Bone marrow (tissue), 2 donors: ENCODE measurements at places on chromosomes 16 and 17.

- DNase-seq, result no peak
These were observed 177.9 kb upstream of the HSBP1 start for GRCh38 chr16:83629836-83630235.

GRCh38 chr17:71316176-71316897 is 804.5 kb upstream of the SOX9 start:
- DNase-seq, result no peak

DNA sequence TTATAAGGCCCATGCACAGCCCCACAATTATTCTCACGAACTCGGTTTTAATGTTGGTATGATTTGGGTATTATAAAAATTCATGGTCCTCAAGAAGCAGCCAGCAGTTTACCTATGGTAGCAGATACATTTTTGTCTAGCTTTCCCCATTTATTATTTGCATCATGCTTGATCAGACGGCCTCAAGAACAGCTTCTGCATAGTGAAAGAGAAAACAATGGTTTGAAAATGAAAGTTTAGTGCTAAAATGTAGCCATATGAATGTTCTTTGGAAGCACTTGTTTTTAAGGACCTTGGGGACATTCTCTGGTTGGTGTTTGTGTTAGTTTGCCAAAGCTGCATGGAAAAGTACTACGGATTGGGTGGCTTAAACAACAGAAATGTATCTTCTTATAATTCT is 72.4 kb upstream of the CPHXL start:
- DNase-seq, result no peak

- no peak for DNase-seq
These were observed 45.1 kb downstream of the RGS9 start for GRCh38 chr17:65182233-65182632.

DNA sequence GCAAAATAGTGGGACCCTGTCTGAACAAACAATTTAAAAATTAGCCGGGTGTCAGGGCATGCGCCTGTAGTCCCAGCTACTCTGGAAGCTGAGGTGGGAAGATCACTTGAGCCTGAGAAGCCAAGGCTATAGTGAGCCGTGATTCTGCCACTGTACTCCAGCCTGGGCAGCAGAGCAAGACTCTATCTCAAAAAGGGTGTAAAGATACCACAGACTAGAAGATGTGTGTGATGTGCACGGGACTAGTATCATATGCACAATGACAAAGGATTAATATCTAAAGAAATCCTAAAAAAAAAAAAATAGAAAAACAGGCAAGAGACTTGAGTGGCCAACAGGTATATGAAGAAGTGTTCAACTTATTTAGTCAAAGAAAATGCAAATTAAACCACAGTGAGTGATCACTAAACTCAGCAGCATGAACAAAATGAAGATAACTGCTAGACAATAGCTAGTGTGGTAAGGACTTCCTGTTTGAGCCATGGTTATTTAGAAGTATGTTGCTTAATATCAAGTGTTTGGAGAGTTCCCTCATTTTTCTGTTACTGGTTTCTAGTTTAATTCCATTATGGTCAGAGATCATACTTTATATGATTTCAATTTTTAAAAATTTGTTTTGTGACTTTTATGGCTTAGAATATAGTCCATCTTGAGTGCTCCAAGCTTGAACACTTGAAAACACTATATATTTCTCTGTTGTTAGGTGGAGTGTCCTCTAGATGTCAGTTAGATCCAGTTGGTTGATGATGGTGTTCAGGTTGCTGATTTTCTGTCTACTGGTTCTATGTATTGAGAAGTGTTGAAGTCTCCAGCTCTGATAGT is 14.7 kb upstream of the SLX4 start:
- no peak for DNase-seq

GRCh38 chr16:68526143-68526781 is 12.8 kb upstream of the ZFP90 start:
- no peak for DNase-seq

GRCh38 chr16:27698266-27698665 is 148.3 kb downstream of the KATNIP start:
- DNase-seq, result no peak

DNA sequence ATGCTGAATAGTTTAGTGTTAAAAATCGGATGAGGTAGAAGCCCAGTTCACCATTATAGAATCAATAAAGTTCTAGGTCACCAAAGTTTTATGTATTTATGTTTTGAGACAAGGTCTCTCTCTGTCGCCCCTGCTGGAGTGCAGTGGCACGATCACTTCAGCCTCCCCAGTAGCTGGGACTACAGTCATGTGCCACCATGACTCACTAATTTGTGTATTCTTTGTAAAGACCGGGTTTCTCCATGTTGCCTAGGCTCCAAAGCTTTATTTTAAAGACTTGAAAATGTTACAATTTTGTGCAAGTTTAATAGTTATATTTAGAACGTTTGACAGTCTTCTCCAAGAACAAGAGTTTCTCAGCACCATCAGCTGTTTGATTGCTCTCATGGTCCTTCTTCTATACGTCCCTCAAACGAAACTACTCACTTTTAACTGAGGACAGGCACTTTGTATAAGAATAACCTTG is 32.1 kb downstream of the NDE1 start:
- no peak for DNase-seq

DNA sequence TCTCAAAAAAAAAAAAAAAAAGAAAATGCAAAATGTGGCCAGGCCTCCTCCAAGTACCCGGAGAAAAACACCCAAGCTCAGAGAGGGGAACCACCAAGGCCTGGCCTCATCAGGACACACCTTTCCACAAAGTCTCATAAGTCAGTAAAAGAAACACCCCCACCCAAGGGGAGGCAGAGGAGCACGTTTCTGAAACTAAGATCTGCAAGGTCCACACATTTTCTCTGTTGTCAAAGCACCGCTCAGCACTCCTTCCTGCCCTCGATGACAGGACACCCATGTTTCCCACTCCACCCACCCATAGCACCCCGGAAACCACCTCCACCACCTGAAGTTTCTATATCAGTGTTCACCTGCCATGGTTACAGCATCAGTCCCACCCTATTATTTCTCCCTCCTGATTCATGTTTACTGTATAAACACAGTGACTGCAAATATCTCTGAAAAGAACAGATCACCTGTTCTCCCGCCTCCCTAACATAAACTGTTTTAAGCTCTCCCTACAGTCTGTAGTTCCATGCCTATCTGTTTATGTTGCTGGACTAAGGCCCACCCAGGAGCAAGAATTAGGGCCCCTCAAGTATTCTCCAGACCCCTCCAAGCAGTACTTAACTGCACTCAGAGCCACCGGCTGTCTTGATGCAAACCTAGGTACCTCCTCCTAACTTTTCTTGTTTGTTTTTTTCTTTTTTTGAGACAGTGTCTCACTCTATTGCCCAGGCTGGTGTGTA is 2.0 kb downstream of the CORO7 start:
- DNase-seq, result no peak

DNA sequence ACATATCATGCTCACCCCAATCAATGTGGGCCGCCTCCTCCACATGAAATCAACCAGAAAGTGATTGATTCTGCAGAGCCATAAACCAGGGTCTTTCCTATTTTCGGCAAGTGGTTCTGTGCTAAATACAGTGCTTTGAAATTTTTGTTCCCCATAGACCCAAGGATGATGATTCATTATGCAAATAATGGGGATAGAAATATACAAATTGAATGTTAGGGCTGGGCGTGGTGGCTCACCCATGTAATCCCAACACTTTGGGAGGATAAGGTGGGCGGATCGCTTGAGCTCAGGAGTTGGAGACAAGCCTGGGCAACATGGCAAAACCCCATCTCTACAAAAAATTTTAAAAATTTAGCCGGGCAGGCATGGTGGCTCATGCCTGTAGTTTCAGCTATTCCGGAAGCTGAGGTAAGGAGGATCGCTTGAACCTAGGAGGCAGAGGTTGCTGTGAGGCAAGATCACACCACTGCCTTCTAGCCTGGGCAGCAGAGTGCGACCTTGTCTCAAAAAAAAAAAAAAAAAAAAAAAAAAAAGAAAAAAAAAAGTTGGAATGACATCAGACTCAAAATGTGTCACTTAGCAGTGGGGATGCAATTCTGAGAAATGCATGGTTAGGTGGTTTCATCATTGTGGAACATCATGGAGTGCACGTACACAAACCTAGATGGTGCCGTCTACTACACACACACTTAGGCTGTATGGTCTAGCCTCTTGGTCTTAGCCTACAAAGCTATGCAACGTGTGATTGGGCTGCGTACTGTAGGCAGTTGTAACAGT is 581.7 kb downstream of the MAF start:
- DNase-seq, result no peak

- no peak for DNase-seq
These were observed 101.5 kb downstream of the MGAT5B start for GRCh38 chr17:76969598-76970172.
